ENCODE measurements at places on chromosomes 1 and 21. TPM values are rescaled to one million over a fixed set of nuclear protein-coding genes. Genes with fewer than 3 reads are reported as not detected.

DNA sequence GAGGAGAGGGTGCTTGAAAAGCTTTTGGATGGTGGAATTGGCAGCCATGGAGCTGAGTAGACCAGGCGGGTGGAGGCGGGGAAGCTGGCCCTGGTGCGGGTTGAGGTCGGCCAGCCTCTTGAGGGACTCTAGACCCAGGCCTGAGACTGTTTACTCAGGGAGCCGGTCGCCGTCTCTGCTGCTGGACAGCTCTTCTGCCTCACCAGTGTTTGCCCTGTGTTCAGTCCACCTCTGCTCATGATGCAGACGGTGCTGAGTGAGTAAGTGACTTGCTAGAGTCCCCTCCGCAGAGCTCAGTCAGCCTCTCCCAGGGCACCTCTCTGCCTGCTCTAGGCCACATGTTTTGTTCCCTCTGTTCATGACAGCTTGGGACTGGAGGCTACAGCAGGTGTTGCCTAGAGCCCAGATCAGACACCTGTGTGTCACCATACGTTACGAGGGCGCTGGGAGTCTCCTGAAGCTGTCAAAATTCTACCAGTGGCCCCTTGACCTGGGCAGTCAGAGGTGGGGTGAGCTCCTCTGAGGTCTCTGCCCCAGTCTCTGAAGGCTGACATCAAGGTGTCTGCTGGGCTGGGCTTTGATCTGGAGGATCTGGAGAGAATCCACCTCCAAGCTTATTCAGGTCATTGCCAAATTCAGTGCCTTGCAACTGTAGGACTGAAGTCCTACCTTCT is 73.5 kb upstream of the WNT4 start:
- no peak for DNase-seq

- no peak for DNase-seq
These were observed 12.3 kb upstream of the CTRC start for GRCh38 chr1:15425958-15426357.

GRCh38 chr1:119083980-119084379 is 56.5 kb downstream of the WARS2 start:
- no peak for DNase-seq

DNA sequence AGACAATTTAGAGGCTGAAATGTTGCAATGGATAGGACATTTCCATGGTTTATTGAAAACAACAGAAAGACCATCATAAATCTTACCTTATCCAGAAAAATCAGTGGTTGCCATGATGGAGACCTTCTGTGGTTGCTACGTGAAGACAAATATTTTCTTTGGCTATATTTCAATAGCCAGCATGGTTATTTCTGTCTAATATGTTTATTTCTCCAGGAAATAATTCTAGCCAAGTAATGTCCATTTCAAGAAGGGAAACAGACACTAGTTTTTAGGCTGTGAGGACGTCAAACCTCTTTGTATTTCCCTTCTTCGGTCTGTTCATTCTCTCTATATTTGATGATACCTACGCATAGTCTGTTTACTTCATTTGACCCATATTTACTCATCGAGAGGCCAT is 49.2 kb upstream of the NFASC start:
- no peak for DNase-seq

- DNase-seq = peak; percentile 56
These were observed 6.9 kb downstream of the ANKRD35 start for GRCh38 chr1:145878724-145879123.

DNA sequence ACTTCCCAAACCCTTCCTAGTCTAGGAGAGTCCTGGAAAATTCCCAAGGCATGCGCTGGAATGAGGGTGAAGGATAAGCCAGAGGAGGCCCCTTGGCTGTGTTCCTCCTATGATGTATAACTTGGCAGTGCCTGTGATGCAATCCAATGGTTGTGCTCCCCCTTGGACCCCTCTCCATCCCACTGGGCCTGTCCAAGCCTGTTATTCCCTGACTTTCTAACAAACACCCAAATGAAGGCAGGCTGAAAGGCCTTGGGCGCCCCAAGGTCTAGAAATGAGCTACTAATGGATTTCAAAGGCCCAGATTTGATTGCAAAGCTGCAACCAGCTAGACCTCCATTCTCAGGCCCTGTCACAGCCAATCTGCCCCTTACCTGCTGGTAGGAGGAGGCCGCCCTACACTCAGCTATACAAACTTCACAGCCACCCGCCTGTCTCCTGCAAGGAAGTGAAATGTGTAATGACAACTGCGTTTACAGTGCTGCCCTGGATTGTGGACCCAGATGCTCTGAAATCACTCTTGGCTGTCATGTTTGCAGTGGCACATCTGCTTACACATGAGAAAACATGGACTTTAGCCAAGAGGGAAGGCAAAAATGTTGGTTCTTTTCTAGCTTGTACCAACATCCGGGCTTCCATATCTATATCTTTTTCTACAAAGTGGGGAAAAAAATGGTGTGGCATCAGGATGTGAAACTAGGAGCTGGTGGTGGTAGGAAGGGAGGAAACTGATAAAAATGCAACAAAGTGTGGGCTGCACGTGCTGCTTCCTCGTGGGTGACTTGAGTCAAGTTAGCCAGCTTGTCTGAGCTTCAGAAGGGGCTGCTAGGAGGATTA is 130.4 kb downstream of the TRABD2B start:
- DNase-seq = no peak

- no peak for DNase-seq
These were observed 128.0 kb upstream of the IRF2BP2 start for GRCh38 chr1:234737967-234738314.

GRCh38 chr1:213054733-213055591 is 3.9 kb downstream of the RPS6KC1 start:
- peak; percentile 63 for DNase-seq

Gene P3R3URF
- not detected for total RNA-seq

- peak; percentile 64 for DNase-seq
These were observed 1147.6 kb upstream of the ADGRL4 start for GRCh38 chr1:80154176-80154575.

DNA sequence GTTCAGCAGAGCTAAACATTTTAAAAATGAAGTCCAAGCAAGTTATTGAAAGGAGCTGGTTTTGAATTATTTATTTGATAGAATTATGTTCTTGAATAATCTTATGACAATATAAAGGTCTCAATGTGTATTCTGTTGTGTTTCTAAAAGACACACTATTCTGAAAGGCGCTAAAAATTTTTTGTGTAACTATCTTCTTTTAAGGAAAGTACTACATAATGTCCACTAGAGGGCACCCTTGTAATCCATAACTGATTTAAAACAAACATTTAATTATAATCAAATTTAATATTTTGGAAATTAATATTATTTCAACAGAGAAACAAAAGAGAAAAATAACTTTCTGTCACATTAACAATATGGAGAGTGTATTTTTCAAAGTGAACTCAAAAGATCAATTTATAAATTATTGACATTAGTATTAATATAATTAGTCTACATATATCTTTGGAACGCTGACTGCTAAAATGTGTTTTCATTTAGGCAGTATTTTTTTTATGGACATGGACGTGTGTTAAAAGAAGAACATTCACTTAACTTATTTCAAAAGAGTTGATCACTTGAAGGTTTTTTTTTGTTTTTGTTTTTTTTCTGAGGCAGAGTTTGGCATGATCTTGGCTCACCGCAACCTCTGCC is 248.4 kb downstream of the DENND1B start:
- DNase-seq = peak; percentile 2

Gene SPATA21
- total RNA-seq = not detected

DNA sequence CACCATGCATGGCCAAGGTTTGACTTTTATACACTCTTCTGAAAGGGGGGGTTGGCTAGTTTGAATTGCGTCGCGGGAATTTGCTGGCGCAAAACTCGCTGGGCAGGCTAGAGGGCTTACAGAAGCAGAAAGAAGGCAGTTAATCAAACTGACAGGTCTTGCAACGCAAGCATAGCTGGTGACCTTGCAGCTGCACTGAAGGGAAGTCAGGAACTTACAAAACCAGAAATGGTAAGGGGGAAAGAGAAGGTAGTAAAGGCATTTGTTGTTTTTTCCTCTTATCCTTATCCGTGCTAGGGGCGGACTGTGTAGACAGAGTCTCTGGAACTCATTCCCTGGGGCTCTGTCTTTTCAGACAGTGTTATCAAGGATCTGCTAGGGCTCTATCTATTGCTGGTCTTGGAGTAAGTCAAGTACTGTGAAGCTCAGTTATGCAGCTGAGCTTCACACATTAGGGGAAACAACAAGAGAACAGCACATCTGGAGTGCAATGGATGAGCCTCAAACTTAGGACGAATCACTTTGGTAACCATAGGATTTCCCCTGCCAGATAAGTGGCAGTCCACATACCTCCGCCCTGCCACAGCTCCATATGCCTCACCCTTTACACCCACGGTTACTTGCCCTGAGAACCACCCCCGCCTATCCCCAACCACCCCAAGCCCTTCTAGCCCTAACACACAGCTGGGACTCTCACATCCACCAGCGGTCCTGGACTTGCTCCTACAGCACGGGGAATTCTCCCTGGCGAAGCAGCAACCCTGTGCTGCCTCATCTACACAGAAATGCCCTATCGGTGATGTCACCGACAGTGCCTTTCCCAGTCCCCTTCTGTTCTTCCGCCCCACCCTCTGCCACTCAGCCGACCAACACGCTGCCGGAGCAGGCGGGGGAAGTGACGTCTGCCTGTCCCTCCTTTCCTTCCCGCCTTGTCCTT is 251.4 kb downstream of the FAM72C start:
- peak; percentile 8 for DNase-seq

DNA sequence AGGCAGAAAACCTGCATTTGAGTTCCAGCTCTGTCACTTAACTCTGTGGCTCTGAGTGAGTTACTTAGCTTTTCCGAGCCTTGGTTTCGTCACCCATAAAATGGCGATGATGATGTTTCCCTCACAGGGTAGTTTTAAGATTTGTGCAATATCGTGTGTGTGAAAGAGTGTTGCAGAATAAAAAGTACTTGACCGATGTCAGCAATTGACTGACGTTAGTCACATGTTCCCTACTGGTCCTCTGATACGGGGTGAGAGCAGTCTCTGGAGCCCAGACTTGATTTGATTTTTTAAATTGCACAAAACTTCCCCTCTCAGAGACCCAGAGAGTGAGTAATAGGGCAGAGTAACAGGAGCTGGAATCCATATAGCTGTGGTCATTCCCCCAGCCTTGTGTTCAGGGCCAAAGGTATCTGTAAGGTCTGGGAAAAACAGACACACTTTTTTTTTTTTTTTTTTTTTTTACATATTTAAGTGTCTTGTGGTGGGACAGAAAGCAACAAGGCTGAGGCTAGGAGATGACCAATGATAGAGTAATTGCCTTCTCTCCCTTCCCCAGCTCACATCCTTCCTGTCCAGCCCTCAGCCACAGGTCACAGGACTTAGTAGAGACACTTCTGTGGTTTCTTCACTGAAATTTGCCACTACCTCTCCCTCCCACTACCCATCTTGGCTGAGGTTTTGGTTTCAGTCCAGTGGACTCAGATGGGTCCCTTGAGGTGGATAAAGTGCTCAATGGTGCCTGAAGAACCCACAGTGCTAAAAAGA is 2.0 kb downstream of the FCER1G start:
- DNase-seq = no peak

- no peak for DNase-seq
These were observed 14.9 kb downstream of the PRDM2 start for GRCh38 chr1:13714851-13715250.

Gene HTR6
- total RNA-seq = not detected

Gene CYP4A22
- total RNA-seq = not detected

Gene LRRC71
- not detected for total RNA-seq

GRCh38 chr1:244941121-244941520 is 76.8 kb upstream of the HNRNPU start:
- no peak for DNase-seq

Gene CA6
- total RNA-seq = 0.67 TPM

Gene CFAP141
- not detected for total RNA-seq

DNA sequence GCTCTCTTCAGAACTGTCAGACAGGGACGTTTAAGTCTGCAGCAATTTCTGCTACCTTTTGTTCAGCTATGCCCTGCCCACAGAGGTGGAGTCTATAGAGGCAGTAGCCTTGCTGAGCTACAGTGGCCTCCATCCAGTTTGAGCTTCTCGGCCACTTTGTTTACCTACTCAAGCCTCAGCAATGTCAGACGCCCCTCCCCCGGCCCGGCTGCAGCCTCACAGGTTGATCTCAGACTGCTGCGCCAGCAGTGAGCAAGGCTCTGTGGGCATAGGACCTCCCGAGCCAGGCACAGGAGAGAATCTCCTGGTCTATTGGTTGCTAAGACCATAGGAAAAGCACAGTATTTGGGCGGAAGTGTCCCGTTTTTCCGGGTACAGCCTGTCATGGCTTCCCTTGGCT is 89.9 kb upstream of the PDC start:
- no peak for DNase-seq

DNA sequence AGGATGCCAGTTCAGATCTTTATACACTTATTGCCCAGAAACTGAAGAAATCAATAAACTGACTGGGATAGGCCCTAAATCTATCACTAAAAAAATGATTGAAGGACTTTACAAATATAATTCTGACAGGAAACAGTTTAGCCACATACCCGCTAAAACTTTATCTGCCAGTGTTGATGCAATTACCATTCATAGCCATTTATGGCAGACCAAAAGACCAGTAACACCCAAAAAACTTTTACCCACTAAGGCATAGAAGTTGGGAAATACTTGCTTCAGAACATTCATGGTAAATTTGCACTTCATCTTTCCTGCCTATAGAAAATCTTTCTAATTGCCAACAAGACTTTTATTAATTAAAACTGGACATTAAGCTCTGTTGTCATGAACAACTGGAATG is 15.0 kb upstream of the GPR25 start:
- no peak for DNase-seq

Gene PDZK1IP1
- total RNA-seq = not detected

GRCh38 chr1:54987919-54988705 is 7.7 kb downstream of the TMEM61 start:
- no peak for DNase-seq

DNA sequence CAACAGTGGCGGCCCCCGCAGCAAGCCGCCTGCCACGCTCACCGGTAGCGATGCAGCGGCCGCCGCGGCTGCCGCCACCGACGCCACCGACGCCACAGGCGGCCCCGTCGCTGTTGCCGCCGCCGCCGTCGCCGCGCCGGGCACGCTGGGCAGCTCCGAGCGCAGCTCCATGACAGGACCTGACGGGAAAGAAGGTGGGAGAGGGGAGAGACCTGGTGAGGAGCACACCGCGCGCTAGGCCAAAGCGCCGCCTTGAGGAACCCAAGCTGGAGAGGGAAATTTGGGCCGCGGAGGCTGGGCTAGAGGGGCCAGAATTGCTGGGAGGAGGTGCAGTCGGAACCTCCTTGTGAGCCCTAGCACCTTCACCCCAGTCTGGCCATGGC is 1.9 kb downstream of the DMRTA2 start:
- no peak for DNase-seq

GRCh38 chr1:177306019-177306415 is 135.3 kb downstream of the BRINP2 start:
- DNase-seq = no peak

- DNase-seq = peak; percentile 53
These were observed 130.0 kb upstream of the KCNJ15 start for GRCh38 chr21:38126666-38127303.

DNA sequence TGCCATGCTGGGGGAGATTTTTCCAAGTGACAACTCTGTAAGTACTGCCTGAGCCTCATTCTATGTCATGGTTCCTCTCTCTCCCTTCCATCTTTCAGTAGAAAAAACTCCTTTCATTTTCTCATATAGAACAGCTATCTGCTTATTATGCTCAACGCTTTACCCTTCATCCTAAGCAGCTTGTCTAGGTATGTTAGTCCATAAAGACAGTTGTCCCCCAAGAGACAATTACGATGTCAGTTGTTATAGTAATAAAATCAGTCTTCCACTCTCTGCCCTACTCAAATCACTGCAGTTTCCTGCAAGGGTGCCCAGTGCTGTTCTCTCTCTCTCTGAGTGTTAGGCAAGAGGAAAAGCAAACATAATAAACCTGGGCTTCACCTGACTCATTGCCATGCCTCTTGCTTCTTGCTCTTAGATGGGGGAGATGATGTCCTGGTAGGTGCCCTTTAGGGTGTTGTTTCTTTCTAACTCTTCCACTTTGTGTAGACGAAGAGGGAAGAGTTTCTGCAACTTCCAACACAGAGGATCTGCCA is 59.4 kb downstream of the PAPPA2 start:
- peak; percentile 1 for DNase-seq

Data from mammary epithelial cell (primary cell).